ENCODE measurements at places on chromosomes 16 and 17. TPM values are rescaled to one million over a fixed set of nuclear protein-coding genes. Genes with fewer than 3 reads are reported as not detected.

The ELOB gene
- 714 TPM for total RNA-seq

The PIRT gene
- total RNA-seq: not detected

The PPP1R9B gene
- 38.2 TPM for total RNA-seq

The RCVRN gene
- 0.21 TPM for total RNA-seq

The LPCAT2 gene
- 3.1 TPM for total RNA-seq

The CA5A gene
- not detected for total RNA-seq

The WNK4 gene
- 0.96 TPM for total RNA-seq

The FZD2 gene
- 8.1 TPM for total RNA-seq

All from kidney epithelial cell (primary cell).